ENCODE measurements at places on chromosomes 1 and 21. TPM values are rescaled to one million over a fixed set of nuclear protein-coding genes. Genes with fewer than 3 reads are reported as not detected.

Gene DSCAM
- under 0.01 TPM for total RNA-seq

GRCh38 chr1:53160924-53161378 is 18.5 kb upstream of the SLC1A7 start:
- DNase-seq, result no peak

GRCh38 chr1:88802404-88802803 is 89.0 kb downstream of the GTF2B start:
- no peak for DNase-seq

DNA sequence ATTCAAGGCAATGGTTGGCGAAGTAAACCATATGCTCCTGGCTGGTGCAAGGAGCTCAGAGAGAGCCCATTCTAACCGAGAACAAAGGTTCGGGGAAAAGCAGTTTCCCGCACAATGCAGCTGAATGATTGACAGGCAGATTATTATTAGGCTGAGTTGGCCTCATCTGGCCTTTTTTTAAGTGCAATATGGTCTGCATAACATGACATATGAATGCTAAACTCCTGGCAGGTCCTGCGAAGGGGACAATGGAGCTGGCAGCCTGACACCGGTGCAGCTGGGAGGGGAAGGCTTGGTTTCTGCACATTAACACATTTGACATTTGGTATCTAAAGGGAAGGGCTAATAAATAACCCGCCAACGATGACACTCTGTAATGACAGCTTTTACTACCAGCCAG is 92.0 kb downstream of the MIS18A start:
- DNase-seq, result no peak
